ENCODE measurements at places on chromosomes 7 and 10. TPM values are rescaled to one million over a fixed set of nuclear protein-coding genes. Genes with fewer than 3 reads are reported as not detected.

CFAP70 gene
- total RNA-seq: 1.5 TPM

VWDE gene
- total RNA-seq: not detected

ACSL5 gene
- 6.0 TPM for total RNA-seq

HABP2 gene
- 0.24 TPM for total RNA-seq

ALOX5 gene
- 4.7 TPM for total RNA-seq

CRYGN gene
- total RNA-seq: 0.43 TPM

C10orf62 gene
- 0.48 TPM for total RNA-seq

Measured in Right ventricle myocardium superior (tissue), 1 donor.